ENCODE measurements at places on chromosomes 2 and 18.

DNA sequence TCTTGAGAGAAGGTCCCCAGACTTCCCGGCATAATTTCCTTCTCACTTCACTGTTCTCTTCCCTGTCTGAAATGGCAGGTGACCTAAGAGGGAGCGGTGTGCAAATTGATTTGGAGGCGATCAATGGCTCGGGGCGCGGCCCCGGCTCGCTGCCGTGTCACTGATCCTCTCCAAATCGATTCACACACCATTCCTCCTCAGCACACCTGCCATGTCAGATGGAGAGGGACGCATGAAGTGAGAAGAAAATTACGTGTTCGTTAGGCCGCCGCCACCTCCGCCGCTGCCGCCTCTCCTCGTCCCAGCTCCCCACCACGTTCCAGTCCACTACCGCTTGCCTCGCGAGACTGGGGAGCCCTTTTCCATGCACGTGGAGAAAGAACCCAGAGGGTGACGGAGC is 31.8 kb upstream of the BCL11A start:
- no peak for DNase-seq

- DNase-seq: no peak
Observed at GRCh38 chr18:48297139-48297538, 112.0 kb downstream of the ZBTB7C start.

DNA sequence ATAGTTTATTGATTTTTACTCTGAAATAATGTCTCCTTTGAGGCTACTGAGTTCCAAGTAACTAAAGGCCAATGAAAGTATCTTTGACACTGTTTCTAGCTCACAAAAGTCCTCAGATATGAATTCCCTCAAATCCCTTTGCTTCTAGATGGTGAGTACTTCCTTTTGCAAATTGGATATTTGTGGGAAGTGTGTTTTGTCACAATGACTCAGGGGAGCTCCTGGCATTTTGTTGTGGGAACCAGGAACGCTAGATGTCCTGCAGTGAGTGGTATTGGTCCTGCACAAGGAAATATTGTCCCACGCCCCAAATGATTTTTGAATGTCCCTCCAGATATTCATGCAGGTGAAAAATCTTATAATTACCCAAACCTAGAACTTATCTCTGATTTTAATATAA is 24.3 kb downstream of the TACR1 start:
- no peak for DNase-seq

DNA sequence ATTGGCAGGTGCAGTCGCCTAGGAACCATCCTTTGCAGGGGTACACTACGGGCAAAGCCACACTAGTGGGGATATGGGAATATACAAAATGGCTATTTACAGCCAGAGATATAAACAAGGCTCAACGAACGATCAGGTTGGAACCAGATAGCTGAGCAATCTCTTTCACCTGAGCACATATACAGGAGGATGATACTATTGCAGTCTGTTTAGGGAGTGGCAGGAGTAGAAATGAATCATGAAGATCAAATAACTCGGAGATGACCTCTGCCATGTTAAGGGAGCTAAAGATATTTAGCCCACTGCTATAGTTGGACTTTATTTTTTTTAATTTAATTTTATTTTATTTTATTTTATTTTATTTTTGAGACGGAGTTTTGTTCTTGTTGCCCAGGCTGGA is 33.8 kb downstream of the TEX44 start:
- no peak for DNase-seq

DNA sequence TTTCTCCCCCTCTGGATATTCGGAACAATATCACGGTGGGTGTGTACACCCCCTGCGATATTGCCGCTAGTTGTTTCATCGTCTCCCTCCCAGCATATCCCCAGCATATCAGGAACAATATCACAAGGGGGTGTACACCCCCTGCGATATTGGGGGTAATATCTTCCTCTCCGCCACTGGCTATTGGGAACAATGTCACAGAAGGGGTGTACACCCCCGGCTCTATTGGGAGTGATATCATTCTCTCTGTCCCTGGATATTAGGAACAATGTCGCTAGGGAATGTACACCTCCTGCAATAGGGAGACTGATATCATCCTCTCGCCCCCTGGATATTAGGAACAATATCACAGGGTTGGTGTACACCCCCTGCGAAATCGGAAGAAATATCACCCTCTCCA is 1932.0 kb downstream of the SUCLG1 start:
- DNase-seq: no peak

All from activated T-cell treated with anti-CD3 and anti-CD28 coated beads for 1 hour (primary cell).